Caki2 (cell line): ENCODE measurements at places on chromosomes 12 and 14.

DNA sequence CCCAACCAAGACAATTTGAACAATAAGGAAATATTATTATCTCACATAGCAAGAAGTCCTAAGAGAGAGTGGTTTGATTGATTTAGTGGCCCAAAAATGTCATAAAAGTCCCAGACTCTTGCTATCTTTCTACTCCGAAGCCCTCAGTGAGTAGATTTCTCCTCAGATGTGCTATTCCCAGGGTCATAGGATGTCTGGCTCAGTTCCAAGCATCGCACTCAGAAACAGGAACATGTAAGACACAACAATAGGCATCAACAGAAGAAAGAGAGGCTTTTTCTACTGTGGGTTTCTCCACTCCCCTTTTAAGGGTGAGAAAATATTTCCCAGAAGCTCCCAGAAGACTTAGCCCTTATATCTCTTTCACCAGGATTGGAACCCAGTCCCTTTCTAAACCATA, 188.1 kb upstream of the CDKN3 start:
- DNase-seq = no peak

- no peak for DNase-seq
These were observed 96.9 kb downstream of the EML5 start for GRCh38 chr14:88695870-88696269.

DNA sequence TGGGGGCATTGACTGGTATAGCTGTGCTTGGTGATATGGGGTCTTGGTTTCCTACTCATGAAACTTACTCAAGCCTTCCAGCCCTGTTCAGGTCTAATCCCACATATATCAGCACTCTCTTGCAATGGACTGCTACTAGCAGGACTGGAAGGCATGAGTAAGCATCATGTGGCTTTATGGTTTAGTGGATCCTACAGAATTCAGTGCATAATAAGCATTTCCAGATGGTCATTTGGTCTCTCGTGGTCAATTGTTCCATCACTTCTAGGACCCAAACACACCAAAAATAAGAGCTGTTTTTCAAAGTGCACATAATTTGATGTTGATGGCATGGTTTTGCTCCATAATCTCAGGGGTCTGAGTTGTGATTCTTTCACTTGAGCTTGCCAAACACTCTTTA, 114.4 kb downstream of the LMNTD1 start:
- DNase-seq = peak; percentile 13

GRCh38 chr12:11813438-11813813, 164.0 kb downstream of the ETV6 start:
- no peak for DNase-seq

DNA sequence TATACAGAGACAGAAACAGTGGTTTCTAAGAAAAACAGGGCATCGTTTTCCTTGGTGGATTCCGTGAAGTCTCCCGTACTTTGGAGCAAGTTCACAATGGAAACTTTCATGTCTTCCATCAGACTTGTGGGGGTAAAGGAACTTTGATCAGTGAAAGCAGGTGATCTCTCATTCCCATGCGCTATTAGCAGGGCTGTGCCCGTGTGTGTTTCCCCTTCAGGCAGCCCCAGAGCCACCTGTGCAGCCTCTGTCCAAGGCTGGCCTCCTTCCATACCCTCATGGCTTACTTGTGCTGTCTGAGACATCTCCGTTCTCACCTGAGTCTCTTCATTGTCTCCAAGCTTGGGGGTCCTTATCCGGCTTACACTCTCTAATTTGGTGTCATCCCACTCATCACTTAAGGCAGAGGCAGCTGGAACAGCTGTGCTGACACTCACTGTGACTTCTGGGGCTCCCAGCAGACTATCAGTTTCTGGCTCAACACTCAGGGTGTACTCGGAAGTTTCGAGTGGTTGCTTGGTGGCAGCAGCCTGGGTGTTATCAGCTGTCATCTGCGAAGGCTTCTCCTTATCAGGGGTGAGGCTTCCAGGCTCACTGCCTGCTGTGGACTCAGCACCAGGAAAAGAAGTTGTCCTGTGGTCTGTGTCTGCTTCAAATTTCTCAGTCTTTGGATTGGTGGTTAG, 13.8 kb downstream of the ARMH4 start:
- DNase-seq = no peak

- DNase-seq = no peak
These were observed 41.2 kb downstream of the SH2B3 start for GRCh38 chr12:111446631-111447570.

- DNase-seq = no peak
These were observed 62.6 kb downstream of the TSPAN9 start for GRCh38 chr12:3139760-3140159.

GRCh38 chr12:117231750-117232149, 41.5 kb upstream of the FBXO21 start:
- DNase-seq = no peak

GRCh38 chr12:31582155-31582554, 8.8 kb downstream of the DENND5B start:
- DNase-seq = no peak

DNA sequence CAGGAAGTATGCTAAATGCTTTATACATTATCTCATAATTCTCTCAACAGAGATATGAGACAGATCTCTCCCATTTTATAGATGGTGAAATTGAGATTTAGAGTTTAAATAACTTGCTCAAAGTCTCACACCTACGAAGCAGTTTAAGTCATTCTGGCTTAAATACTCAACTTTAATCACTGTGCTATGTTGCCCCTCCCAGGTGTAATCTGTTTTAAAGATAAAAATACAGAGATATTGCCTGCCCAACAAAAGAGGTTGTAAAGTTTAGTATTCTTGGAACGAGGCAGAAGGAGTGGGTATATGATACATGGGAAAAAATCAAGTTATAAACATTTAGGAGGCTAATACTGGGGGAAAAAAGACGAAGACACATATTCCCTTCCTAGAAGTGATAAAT, 156.8 kb upstream of the LRIG3 start:
- DNase-seq = no peak

GRCh38 chr12:116539905-116540482, 19.2 kb upstream of the MAP1LC3B2 start:
- peak; percentile 31 for DNase-seq

DNA sequence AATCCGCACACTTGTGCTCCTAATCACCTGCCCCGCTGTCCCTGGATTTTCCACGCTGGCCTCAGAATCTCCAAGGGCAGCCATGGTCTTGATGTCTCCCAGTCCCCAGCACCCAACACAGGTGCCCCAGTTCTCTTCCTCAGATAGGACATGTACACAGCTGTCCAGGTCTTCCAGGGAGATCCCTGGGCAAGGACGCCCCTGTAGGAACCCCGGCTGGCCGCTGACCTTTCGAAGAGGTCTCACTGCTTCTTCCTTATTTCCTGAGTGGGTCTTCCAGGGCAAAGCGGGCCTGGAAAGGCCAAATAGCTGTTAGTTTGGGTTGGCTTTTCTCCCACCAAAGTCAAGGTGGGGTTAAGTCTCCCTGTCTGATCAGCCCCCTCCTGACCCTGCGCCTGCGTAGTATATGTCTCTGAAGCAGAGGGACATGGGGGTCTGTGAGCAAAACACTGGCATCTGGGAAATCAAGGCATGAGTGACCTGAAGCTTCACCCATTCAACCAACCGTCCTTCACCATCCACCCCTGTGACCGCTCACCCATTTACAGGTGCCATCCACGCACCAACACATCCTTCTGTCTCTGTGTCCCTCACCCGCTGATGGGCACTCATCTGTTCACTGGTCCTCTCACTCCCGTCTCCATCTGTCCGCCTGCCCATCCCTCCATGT, 4.6 kb downstream of the BEGAIN start:
- DNase-seq = no peak

- no peak for DNase-seq
These were observed 12.4 kb downstream of the SEC23A start for GRCh38 chr14:39090548-39091111.

DNA sequence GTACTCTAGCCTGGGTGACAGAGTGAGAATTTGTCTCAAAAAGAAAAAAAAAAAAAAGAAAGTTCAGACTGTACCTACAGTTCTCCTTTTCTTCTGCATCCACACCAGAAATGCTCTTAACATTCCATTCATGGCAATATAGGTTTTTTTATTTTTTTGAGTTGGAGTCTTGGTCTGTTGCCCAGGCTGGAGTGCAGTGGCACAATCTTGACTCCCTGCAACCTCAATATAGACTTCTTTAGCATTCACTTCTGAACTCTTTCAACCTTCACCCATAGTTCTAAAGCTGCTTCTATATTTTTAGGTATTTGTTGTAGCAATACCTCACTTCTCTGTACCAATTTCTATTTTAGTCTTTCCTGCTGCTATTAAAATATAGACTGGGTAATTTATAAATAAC, 1095.7 kb downstream of the FLRT2 start:
- DNase-seq = no peak

DNA sequence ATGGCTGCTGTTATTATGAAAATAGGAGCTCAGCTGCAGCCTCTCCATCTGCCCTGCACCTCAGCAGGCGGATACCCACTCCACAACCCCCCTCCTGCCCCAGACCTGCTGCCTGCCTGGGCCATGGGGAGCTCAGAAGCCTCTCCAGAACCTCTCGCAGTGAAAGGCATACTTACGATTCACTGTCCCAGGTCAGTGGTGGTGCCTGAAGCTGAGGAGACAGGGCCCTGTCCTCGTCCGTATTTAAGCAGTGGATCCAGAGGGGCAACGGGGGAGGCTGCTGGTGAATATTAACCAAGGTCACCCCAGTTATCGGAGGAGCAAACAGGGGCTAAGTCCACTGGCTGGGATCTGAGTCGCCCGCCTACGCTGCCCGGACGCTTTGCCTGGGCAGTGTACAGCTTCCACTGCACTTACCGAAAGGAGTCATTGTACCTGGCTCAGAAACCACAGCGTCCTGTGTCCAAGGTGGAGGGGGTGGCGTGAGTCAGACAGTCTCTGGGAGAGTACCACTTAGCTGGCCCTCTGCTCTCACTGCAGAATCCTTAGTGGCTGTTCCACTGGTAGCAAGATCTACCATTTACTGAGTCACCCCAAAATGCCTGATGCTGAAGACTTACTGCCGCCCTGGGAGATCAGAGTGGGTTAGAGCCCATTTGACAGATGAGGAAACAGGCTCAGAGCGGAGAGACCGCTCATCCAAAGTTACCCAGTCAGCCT, at the start of gene SERPINA1:
Gene SERPINA1, minus strand, starts transcription at position 219 of the 720 bp plus-strand sequence. CDS start 5,365 bp downstream, outside the sequence.
- peak; percentile 2 for DNase-seq

DNA sequence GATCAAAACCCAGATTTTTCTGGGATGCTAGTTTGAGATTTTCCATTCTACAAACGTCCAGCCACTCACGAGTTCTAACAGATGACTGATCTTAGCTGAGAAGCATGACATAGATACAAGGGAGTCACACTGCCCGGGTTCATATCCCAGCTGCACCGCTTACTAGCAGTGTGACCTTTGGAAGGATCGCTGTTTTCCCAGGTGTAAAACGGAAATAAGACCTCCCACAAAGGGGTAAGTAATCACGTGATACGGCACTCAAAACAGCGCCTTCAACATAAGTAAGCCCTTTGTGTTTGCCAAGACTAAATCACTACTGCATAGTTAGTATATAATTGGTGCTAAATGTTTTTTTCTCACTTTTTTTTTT, 624 bp upstream of the PWP1 start:
- DNase-seq = no peak

GRCh38 chr12:65937806-65938205, 113.5 kb downstream of the HMGA2 start:
- DNase-seq = no peak

DNA sequence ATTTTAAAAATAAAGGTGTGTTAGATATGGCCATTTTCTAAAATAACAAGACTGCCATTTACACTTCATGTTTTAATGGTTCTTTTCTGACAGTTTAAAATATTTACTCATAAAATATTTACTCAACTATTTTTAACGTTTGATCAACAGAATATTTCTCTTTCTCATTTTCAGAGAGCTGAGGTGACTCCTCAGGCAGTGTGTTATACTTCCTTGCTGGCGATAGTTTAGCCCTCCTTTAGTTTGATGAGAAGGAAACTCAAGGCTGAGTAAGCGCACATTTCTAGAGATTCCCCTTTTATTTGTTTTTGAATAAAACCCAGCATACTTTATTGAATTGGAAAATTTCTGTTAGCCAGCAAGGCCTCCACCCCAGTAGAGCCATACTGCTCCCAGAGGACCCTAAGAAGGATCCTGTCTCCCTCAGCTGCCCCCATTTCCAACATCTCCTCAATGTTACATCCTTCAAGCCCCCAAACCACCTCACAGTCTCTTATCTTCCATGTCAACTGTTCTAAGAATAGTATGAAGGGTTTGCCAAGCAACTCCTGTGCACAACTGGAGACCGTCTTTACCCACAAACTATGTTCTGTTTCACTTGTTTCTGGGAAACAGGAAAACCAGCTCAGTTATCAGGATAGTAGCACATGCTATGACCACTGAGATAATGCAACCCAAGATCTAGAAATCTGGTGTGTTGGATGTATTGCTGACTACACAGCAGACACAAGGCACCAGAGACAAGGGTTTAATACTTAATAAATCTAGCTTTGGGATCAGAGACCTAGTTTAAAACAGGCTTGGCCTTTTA, 129.5 kb downstream of the STXBP6 start:
- DNase-seq = no peak

GRCh38 chr14:69768873-69769272, 1.9 kb downstream of the SRSF5 start:
- no peak for DNase-seq

GRCh38 chr12:101172316-101172715, 37.7 kb downstream of the SLC5A8 start:
- DNase-seq = no peak

- DNase-seq = no peak
These were observed 32.0 kb upstream of the VASH1 start for GRCh38 chr14:76729258-76729657.

DNA sequence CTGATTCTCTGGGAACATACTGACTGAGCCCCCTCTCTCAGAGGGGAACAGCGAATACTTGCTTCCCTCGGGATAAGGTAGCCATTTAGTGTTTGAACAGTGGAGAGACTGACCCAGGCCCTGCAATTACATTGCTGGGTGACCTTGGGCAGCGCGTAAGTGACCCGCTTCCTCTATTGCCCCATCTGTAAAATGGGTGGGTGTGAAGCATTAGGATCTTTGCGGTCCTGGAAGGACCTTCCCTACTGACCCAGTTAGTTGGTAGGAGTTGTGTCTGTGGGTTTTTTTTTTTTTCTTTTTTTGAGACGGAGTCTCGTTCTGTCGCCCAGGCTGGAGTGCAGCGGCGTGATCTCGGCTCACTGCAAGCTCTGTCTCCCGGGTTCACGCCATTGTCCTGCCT, 1.2 kb upstream of the KMT5A start:
- DNase-seq = no peak

GRCh38 chr12:23980826-23981225, 31.4 kb upstream of the SOX5 start:
- DNase-seq = no peak
